ENCODE measurements at places on chromosomes 16 and 17.

GRCh38 chr16:86316967-86317812 is 193.1 kb upstream of the FOXF1 start:
- peak; percentile 9 for ATAC-seq

- ATAC-seq = no peak
These were observed 255.7 kb downstream of the SHISA9 start for GRCh38 chr16:13157082-13157481.

- ATAC-seq = no peak
These were observed 42.7 kb upstream of the SDK2 start for GRCh38 chr17:73686961-73687360.

DNA sequence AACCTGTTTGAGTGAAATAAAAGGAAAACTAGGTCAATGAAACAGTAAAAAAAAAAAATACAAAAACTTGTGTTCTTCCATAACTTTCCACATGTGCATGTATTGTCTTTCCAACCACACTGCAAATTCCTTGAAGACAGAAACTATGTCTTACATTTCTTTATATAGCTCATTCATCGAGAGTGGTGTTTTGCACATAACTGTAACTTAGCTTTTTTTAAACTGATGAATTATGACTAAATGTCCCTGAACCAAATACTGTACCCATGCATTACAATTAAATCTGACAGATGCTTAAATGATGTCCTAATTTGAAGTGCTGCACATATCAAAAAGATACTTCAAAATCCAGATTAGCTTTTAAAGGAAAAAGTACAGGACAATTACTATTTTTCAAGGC is 50.1 kb downstream of the BRIP1 start:
- no peak for ATAC-seq

DNA sequence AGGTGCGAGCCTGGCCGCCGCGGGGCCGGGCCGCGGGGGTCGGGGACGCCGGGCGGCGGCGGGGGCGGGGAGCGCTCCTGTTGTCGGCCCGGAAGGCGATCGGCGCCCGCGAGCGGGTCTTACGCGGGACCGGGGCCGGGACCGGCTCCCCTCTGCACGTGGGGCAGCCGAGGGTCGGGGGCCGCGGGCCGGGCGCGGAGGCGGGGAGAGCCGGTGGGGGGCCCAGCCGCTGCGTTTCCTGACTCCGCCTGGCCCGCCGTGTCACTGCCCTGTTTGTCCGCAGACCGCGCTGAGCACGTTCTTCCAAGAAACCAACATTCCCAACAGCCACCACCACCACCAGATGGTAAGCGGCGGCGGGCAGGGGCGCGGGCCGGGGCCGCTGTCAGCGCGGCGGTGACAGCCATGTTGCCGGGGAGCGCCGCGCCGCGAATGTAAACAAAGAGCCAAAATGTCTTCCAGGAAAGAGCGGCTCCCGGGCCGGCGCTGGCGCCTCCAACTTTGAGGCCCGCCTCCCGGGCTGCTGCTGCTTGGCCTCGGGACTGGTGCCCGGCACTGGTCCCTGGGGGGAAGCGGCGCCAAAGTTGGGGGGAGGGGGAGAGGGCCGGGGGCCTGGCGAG is 586 bp downstream of the UBALD2 start:
- ATAC-seq = no peak

- ATAC-seq = peak; percentile 86
These were observed 33.2 kb downstream of the CYTH1 start for GRCh38 chr17:78748730-78749317.

GRCh38 chr17:54867634-54868033 is 33.0 kb upstream of the TOM1L1 start:
- no peak for ATAC-seq

DNA sequence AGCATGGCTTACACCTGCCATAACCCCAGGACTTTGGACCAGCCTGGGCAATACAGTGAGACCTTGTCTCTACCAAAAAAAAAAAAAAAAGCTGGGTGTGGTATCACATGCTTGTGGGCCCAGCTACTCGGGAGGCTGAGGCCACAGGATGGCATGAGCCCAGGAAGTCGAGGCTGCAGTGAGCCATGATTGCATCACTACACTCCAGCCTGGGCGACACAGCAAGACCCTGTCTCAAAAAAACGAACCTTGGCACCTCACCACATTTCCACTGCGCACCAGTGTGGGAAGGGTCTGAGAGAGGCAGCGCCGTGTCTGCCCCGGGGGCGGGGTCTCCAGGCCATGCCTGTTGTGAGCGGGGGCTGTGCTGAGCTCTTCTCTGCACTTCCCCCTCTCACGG is 6.3 kb downstream of the ACSF3 start:
- ATAC-seq = no peak

DNA sequence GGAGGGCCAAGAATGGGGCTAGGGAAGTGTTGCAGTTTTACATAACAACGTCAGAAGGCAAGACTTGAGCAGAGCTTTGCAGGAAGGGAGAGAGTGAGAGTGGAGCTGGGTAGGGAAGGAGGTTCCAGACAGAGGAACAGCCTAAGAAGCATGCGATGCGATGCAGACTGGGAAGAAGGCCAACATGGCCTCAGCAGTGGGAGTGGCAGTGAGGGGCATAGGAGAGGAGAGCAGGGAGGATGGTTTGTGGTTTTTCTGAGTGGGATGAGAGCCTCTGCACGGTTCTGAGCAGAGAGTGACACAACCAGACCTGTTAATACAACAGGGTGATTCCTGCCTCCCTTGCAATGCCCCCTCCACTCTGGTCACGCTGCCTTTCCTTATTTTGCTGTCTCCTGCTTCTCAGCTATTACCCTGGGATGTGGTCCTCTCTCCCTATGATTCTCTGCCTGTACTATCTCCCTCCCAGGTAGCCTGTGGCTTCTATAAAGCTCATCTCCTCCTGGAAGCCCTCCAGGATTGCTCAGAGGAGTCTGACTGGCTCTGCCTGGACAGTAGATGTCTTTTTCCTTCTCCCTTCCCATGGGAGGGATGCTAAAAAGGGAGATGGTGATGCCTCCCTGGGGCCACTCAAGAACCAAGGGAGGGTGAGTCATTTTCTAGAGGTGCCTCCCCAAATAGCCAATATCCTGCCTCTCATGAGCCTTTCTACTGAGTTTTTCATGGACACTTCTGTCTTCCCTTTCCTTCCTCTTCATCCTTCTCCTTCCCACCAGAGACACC is 38.7 kb upstream of the NGFR start:
- ATAC-seq = no peak

DNA sequence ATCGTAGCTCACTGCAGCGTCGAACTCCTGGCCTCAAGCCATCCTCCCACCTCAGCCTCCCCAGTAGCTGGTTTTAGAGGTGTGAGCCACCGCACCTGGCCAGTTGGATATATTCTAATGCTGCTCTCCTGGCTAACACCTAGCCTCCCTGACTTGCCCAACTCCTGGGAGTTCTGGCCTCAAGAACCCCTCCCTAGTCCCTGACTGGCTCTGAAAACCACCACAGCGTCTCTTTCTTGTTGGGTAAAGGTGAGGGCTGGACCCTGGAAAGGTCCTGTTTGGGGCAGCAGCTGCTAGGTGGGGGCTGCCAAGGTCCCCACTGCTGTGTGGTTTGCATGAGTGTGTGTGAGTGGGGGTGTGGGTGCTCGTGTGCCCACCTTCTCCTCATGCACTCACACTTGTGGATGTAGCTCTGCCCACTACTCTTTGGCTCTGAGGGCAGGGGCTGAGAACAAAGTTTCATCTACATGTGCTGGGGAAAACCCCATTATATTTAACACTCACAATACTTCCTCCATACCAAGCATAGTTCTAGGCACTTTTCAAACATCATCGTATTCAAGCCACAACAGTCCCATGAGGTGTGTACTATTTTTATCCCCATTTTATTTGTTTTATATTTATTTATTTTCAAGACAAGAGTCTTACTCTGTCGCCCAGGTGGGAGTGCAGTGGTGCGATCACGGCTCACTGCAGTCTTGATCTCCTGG is 7.1 kb upstream of the SPNS3 start:
- ATAC-seq = no peak

DNA sequence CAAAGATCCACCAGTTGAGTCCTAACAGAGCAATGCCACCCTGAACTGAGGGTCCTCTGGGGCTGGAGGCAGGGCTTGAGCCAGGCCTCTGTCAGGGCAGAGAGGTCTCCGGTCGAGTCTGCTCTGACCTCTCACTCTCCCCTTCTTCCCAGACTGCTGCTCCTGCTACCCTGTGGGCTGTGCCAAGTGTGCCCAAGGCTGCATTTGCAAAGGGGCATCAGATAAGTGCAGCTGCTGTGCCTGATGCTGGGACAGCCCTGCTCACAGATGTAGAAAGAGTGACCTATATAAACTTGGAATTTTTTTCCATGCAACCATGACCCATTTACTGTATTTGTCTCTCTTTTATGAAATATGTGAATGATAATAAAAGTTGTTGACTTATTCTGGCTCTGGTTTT is 2.4 kb upstream of the MT1B start:
- ATAC-seq = no peak

DNA sequence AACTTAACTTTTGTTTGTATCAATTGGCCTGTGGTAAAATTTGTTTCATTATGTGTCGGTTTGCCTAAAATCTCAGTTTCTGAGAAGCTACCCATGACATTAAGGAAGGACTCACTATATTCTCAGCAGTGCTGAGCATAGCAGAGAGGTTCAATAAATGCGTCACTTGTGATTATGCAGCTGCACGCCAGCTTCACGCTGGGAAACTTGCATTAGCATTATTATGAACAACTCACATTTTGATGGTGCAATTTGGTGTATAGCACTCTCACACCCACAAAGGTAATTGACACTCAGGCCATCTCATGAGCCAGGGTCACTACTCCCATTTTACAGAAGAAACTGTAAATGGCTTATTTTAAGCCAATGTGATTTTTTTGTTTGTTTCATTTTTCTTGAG is 80.6 kb upstream of the SALL1 start:
- no peak for ATAC-seq

GRCh38 chr17:44198721-44199552 is 747 bp downstream of the ATXN7L3 start:
- ATAC-seq = peak; percentile 16

GRCh38 chr17:80220054-80220735 is at the start of the genes SGSH and SLC26A11:
SGSH (minus strand) TSS chr17:80220333; CDS start chr17:80220313, 20 bp downstream.
SLC26A11 (plus strand) TSS chr17:80220427; CDS start chr17:80221561, 1,134 bp downstream.
- ATAC-seq = peak; percentile 43

DNA sequence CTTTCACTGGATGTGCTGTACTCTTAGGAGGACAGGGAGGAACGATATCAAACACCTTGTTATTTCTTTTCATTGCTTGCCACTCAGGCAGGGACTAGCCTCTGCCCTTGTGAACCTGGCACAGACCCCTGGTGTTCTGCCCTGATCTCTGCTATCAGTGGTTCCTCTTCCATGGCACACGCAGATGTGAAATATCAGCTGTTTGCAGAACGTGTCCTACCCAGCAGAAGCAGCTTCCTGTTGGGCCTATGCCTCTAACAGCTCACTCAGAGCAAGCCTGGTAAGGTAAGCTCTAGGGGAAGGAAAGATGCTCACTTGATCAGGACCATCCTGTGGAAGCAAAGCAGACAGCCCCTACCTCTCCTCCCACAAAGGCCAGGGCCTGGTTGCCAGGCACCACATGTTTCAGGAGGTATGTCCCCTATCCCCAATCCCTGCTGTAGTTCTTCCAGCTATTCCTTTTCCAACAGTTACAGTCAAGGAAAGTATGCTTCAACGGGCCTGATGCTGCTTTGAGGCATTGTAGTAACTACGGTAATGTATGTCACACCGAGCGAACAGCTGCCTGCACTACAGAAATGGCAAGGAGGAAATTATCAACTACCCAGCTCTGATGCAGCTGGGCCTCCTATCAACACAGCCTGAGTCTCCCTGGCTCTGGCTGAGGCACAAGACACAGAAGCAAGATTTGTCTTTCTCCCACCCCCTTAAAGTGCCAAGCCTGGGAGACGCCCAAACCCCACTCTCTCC is 41.3 kb upstream of the GFOD2 start:
- ATAC-seq = no peak

GRCh38 chr17:73960469-73960868 is 243.0 kb upstream of the RPL38 start:
- no peak for ATAC-seq

GRCh38 chr17:17812211-17813054 is 24.4 kb downstream of the SREBF1 start:
- ATAC-seq = peak; percentile 55

DNA sequence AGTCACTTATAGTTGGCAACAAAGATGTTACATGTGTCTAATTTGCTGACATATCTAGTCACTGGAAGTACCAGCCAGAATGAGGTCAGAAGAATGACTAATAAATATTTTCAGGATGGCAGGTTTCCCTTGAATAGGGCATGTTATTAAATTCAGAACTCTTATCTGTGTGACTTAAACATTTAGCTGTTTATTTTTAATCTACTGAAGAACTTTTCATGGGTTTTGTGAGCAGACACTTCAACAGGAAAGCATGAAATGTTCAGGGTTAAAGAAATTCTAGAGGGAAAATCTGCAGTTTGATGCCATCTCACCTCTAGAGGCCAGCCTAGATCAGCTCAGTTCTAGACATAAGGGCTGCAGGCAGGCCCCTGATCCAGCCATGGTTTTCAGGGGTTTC is 13.2 kb downstream of the JPT2 start:
- ATAC-seq = no peak

DNA sequence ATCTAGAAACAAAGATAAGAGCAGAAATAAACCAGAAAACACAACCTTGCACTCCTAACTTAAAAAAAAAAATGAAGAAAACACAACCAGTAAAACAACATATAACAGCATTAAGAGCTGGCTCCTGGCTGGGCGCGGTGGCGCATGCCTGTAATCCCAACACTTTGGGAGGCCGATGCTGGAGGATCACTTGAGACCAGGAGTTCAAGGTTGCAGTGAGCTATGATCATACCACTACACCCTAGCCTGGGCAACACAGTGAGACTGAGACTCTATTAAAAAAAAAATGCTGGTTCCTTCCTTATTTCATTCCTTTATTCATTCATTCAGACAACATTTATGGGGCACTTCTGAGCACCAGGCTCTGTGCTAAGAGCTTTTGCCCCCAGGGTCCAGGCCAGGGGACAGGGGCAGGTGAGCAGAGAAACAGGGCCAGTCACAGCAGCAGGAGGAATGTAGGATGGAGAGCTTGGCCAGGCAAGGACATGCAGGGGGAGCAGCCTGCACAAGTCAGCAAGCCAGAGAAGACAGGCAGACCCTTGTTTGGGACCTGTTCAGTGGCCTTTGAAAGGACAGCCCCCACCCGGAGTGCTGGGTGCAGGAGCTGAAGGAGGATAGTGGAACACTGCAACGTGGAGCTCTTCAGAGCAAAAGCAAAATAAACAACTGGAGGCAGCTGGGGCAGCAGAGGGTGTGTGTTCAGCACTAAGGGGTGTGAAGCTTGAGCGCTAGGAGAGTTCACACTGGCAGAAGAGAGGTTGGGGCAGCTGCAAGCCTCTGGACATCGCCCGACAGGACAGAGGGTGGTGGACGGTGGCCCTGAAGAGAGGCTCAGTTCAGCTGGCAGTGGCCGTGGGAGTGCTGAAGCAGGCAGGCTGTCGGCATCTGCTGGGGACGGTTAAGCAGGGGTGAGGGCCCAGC is 2.6 kb downstream of the STH start:
- ATAC-seq = no peak

- no peak for ATAC-seq
These were observed 9.9 kb upstream of the CES3 start for GRCh38 chr16:66950971-66951790.

DNA sequence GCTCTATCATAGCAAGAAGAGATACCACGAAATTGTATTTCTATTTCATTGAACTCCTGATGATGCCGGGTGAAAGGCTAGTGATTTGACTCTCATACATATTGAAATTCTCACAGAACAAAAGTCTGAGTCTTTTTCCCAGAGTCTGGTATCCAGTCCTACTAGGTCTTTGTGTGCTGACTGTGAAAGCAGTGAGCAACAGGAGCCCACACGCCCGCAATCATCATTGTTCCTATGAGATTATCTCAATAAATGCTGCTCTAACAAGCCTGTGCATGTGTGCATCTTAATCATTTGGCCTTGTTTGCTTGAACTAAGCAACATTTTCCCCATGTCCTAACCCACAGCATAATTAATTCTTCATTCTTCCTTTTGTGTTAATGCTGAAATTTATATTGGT is 1466.0 kb downstream of the CDH11 start:
- no peak for ATAC-seq

Data from activated CD4-positive, CD25-positive, alpha-beta regulatory T cell treated with anti-CD3 and anti-CD28 coated beads, Interleukin-2, amount 50 U/mL, for 24 hours (primary cell).